Islet precursor cell (in vitro differentiated cells): ENCODE measurements at places on chromosomes 3 and 15.

DNA sequence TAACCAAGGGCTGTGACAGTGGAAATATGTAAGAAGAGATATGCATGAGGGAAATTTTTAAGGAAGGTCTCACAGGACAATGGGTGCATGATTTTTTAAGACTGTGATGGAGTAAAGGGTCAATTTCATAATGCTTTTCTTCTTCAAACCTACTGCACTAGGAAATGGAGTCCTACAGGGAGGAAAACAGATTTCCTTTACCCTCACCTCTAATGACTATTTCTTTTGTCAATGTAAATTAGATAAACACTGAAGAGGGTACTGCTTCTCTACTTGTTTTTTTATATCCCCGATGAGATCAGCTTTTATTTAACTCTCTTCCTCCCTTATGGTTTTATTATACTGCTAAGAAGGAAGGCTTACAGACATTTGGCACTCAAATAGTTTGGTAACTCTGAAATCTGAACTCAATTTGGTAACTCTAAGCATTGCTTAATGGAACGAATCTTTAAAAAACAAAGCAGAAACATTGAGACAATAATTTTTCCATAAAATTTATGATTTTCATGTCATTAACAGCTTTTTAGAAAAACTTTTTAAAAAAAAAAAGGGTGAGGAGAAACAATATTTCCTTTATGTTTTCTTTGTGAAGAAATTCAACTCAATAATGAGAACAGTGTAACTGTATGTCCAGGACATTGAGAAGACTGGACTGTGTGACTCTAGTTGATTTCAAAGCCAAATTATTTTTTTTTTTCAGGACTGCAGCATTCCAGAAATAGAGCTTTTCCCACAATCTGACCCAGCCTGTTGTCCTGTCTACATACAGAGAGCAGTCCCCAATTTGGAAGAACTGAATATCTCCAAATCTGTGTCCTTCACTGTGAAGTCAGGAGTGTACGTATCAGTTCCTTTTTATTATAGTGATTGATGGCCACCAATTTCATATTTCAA is 64.4 kb downstream of the CRYBG3 start:
- DNase-seq, result no peak

- no peak for DNase-seq
These were observed 96.0 kb downstream of the GTPBP8 start for GRCh38 chr3:113086560-113087461.

GRCh38 chr15:99475754-99476412 is 89.9 kb upstream of the MEF2A start:
- no peak for DNase-seq

- peak; percentile 66 for DNase-seq
These were observed 140.1 kb downstream of the OCA2 start for GRCh38 chr15:27958911-27959578.

GRCh38 chr15:83886321-83886720 is 232.4 kb downstream of the ADAMTSL3 start:
- no peak for DNase-seq

- no peak for DNase-seq
These were observed 431 bp downstream of the PFKFB4 start for GRCh38 chr3:48555949-48556795.

- DNase-seq, result peak; percentile 85
These were observed 230.0 kb downstream of the XXYLT1 start for GRCh38 chr3:195040773-195041520.

DNA sequence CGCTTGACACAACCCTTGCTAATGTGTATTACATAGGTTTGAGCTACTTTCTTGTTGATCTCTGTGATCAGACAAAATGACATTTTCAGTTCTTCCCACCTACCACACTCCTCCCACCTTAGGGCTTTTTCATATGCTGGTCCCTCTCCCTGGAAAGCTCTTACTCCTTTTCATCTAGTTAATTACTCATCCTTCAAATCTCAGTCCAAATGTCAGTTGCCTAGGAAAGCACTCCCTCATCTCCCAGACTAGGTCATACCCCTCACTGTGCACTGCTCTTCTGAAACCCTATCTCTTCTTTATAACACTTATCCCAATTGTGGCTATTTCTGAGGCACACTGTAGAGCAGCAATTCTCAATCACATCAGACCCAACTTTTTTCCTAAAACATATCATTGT is 7.3 kb downstream of the ZNF106 start:
- no peak for DNase-seq

DNA sequence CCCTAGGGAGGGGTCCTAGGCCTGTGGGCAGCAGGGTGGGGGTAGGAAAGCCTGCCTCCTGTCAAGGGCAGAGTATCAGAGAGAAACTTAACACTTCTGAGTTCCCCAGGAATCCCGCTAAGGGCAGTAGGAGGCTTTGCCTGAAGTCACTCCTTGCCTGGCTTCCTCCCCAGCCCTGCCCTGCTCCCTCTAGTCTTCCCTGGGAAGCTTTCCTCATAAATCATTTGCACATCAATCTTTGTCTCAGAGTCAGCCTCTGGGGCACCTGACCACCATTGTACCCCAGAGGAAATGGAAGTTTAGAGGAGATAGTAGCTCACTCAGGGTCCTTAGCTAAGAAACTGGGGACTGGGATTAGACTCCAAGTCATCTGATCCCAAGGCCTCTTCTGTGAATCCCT is 129.4 kb upstream of the TLE3 start:
- DNase-seq, result no peak

- peak; percentile 65 for DNase-seq
These were observed at the start of gene GPR27 for GRCh38 chr3:71753701-71754609. Gene GPR27 (plus strand): TSS chr3:71753855. CDS start chr3:71754050, 195 bp downstream.

DNA sequence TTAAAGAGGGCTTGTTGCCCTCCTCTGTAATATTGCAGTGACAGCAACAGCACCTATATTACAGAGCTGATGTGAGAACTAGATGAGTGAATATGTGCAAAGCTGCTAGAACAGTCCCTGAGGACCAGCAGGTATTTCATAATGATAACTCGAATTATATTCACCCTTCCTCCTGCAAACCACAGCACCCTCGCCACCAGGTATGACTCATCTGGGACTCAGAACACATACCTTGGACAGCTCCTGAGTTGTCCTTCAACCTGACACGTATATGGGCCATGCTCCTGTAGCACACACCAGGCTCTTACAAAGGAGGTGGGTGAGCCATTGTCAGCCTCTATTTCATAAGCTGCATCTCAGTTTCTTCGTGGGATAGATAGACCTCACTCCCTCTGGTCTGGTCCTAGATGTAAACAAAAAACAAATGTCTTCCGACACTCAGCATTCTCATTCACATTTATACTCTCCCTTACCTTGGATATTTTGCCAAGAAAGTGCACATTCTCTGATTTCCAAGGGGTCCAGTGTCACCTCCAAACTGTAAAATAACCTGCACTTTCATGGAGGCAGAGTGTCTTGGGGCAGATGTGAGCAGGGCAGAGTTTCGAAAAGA is 124.5 kb downstream of the TLE3 start:
- peak; percentile 82 for DNase-seq

GRCh38 chr15:80597076-80597475 is 98.0 kb upstream of the ABHD17C start:
- DNase-seq, result peak; percentile 40

DNA sequence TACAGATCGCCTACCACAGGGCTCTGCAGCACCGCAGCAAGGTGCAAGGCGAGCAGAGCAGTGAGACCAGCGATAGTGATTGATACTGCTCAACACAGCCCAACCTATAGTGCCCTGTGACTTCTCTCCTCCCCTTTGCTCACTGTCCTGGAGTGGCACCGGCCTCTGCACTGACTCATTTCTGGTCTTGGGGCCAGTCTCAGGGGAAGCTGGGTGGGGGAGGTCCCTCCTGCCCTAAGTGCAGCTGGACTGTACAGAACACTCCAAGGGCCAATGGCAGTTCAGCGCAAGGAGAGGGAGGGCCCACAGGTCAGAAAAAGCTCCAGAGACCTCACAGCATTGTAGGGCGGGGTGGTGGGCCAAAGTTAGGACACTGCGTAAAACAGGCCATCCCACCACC is 2.5 kb upstream of the OGG1 start:
- DNase-seq, result peak; percentile 63

DNA sequence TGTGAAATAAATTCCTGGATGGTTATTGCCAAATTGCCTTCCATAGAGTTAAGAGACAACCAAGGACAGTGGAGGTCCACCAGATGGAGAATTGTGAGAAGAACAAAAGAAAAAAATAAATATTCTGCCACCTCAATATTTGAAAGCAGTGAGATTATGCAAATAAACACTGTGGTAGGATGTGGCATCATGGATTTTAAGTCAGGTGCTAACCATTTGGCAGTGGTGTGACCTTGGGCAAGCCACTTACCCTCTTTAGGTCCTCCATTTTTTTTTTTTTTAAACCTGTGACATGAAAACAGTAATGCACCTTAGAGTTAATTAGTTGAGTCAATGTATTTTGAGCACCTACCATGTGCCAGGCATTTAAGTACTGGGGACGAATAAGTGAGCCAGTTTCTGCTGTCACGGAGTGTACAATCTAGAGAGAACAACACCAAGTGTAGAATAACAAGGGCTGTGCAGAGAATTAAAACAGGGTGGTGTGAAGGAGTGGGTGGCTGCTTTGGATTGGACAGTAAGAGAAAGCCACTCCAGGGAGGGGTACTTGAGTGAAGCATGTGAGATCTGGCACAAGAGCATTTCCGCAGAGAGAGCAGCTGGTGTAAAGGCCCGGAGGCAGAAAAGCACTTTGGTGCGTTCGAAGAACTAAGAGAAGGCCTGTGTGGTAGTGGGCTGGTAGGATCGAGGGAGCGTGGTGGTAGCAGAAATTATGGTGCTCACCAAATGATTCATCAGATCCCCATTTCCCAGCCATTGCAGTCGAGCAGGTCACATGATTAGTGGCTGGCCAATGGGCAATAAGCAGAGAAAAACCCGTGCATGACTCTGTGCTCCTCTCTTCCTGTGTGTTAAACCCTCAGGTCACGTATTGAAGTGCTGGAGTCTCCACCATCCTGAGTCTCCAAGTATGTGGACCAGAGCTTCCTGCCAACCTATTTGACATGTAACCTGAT is 39.2 kb downstream of the CCK start:
- no peak for DNase-seq

GRCh38 chr3:64677961-64678716 is 9.7 kb downstream of the ADAMTS9 start:
- DNase-seq, result no peak

- DNase-seq, result no peak
These were observed 43.1 kb upstream of the SLC25A36 start for GRCh38 chr3:140898340-140899180.

DNA sequence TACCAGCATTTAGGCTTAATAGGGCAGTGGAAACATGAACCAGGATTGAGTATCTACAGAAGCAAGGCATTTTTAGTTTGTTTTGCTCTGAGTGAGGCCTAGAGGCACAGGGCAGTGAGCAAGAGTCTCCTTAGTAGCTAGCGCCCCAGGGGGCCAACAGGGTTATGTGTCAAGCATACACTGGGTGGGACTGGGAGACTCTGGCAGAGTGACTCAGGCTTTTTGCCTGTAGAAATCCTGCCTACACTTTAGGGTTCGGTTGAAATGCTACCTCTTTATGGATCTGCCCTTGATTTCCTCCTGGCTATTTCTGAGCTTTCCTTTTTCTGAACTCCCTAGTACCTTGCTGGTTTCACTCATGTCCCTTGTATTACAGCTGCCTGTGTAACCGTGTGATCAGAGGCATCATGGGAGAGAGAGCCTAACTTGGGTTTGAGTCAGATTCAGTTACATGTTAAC is 72.2 kb downstream of the TOP2B start:
- DNase-seq, result peak; percentile 90

DNA sequence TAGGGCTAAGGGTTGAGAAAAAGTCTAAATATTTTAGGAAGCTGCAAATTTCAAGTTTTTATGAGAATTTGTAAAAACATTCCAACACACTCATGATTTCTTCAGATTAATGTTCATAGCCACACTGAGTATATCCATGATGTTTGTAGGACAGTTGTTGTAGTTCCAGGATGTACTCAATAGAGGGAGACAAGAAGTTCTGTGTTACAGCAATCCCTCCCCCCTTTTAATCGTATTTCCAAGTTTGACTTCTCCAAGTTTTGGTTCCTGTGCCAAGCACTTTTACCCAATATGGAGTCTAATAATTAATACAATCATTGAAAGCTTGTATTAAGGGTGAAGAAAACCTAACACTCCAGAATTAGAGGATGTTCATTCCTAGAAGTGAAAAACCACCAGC is 143.4 kb downstream of the FEZF2 start:
- no peak for DNase-seq

- peak; percentile 51 for DNase-seq
These were observed 4.5 kb downstream of the RPS17 start for GRCh38 chr15:82535566-82536408.

DNA sequence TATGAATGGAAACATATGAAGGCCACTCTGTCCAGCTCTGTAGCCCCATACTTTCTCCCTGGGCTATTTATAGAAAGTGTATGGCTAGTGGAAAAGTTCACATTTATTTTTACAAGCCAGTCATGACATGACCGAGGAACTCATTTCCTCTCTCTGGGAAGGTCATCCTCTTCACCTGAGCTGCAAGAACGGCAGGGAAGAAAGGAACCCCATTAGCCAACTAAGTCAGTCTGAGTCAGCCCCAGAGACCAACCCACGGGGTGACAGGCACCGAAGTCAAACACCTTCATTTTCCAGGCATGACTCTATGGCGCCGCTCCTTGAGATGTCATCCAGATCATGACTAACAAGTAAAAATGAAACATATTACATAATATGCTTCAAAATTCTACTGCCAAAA is 4.8 kb downstream of the PAQR9 start:
- no peak for DNase-seq
